Activated CD4-positive, alpha-beta T cell treated with anti-CD3 and anti-CD28 coated beads, Interleukin-2, amount 10 ng/mL, durations not matched to agents 7 days and 5 days (primary cell): ENCODE measurements at places on chromosomes 16 and 17.

DNA sequence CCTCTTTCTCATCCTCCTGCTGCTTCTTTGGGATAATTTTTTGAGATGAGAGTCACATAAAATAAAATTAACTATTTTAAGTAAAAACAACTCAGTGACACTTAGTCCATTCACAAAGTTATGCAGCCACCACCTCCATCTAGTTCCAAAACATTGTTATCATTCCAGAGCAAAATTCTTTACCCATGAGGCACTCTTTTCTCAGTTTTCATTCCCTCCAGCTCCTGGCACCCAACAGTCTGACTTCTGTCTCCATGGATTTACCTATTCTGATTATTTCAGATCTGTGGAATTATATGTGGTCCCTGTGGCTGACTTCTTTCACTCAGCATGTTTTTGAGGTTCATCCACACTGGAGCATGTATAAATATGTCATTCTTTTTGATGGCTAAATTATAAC is 239.9 kb upstream of the DYNLRB2 start:
- no peak for DNase-seq
- no peaks in the 10 kb centered on the region for H3K4me1 ChIP-seq
- no peak overlapping the region for H3K4me3 ChIP-seq
- H3K27me3 ChIP-seq: no peaks in the 10 kb centered on the region
- H3K36me3 ChIP-seq: no peaks in the 10 kb centered on the region

- H3K27ac ChIP-seq: no peak overlapping the region
- H3K4me1 ChIP-seq: no peaks in the 10 kb centered on the region
- H3K36me3 ChIP-seq: no peaks in the 10 kb centered on the region
- no peak for DNase-seq
Observed at GRCh38 chr16:13060932-13061331, 159.5 kb downstream of the SHISA9 start.

GRCh38 chr16:28292731-28293600 is 641 bp downstream of the SBK1 start:
- H3K4me3 ChIP-seq: peak overlapping the region; percentile 88
- H3K36me3 ChIP-seq: peaks cover 25% of the 10 kb centered on the region
- peaks cover 71% of the 10 kb centered on the region for H3K4me1 ChIP-seq

DNA sequence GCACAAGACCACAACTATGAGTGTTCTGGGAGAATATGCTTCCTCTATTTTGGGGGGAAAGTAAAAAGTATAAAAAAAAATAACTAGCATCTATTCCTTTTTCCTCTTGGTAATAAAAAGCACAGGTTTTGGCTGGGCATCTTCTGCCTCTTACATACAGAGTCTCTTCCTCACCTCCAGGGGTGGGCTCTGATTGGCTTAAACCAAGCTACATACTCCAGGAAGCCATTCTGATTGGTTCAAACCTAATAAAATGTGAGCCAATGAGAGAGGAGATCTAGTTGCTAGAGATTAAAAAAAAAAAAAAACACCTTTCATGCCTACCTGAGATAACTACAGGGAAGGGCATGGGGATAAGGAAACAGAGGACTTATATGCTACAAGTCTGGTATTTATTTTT is 365.9 kb upstream of the ERCC4 start:
- no peaks in the 10 kb centered on the region for H3K36me3 ChIP-seq
- no peaks in the 10 kb centered on the region for H3K27me3 ChIP-seq
- no peak overlapping the region for H3K4me3 ChIP-seq

DNA sequence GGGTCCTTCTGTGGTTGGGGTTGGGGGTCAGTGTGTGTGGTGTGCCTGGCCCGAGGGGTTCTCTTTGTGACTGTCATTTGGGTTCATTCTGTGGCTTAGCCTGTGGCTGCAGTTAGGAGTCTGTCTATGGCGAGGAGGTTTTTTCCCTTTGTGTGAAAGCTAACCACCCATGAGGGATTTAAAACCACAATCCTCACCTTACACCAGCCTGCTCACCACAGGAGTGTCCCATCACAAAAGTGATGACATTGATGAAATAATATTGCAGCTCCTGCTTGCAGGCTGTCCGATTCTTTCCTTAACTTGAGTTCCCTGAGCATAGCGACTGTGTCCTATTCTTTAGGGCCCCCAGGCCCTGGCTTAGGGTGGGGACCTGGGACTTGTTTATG is 113.6 kb downstream of the RAP1GAP2 start:
- H3K27ac ChIP-seq: no peak overlapping the region
- H3K36me3 ChIP-seq: peaks cover 19% of the 10 kb centered on the region
- no peak for DNase-seq
- no peaks in the 10 kb centered on the region for H3K27me3 ChIP-seq
- H3K4me1 ChIP-seq: peaks cover 6% of the 10 kb centered on the region

DNA sequence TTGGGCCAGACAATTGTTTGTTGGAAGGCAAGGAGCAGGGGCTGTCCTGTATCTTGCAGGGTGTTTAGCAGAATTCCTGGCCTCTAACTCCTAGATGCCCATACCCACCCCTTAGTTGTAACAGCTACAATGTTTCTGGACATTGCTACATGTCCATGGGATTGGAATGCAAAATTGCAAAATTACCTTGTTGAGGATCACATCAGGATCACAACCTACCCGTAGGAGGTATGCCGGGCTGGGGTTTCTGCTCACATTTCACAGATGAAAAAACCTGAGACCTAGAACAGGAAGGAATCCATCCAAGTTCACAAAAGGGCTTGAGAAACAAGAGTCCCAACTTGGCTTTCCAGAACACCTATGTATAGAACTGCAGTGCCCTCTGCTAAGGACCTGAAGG is 22.7 kb downstream of the NOG start:
- H3K27me3 ChIP-seq: peaks cover 2% of the 10 kb centered on the region
- DNase-seq: no peak
- no peak overlapping the region for H3K4me3 ChIP-seq
- H3K27ac ChIP-seq: no peak overlapping the region

DNA sequence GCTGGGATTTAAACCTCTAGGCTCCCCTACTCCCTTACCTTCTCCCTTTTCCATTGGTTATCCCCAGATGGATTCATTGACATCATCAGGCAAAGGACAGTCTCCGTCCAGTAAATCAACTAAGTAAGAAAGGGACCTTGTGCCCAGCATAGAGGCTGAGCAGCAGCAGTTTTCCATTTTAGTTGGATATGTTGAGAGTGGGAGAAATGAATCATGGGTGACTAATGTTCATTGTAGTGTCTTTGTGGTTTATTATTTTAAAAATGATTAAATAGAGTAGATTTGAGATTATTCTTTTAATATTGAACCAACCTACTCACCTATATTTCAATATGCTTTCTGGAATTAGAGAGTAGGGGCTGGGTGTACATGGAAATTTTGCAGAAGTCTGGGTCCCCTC is 99.4 kb upstream of the CACNG3 start:
- H3K36me3 ChIP-seq: peaks cover 37% of the 10 kb centered on the region
- DNase-seq: no peak
- no peaks in the 10 kb centered on the region for H3K27me3 ChIP-seq
- H3K4me1 ChIP-seq: peaks cover 8% of the 10 kb centered on the region
- H3K27ac ChIP-seq: no peak overlapping the region
- no peak overlapping the region for H3K4me3 ChIP-seq

- DNase-seq: no peak
- peaks cover 48% of the 10 kb centered on the region for H3K36me3 ChIP-seq
- no peak overlapping the region for H3K27ac ChIP-seq
- H3K27me3 ChIP-seq: no peaks in the 10 kb centered on the region
- H3K4me1 ChIP-seq: peaks cover 13% of the 10 kb centered on the region
Observed at GRCh38 chr16:58620396-58620795, 9.2 kb downstream of the CNOT1 start.

DNA sequence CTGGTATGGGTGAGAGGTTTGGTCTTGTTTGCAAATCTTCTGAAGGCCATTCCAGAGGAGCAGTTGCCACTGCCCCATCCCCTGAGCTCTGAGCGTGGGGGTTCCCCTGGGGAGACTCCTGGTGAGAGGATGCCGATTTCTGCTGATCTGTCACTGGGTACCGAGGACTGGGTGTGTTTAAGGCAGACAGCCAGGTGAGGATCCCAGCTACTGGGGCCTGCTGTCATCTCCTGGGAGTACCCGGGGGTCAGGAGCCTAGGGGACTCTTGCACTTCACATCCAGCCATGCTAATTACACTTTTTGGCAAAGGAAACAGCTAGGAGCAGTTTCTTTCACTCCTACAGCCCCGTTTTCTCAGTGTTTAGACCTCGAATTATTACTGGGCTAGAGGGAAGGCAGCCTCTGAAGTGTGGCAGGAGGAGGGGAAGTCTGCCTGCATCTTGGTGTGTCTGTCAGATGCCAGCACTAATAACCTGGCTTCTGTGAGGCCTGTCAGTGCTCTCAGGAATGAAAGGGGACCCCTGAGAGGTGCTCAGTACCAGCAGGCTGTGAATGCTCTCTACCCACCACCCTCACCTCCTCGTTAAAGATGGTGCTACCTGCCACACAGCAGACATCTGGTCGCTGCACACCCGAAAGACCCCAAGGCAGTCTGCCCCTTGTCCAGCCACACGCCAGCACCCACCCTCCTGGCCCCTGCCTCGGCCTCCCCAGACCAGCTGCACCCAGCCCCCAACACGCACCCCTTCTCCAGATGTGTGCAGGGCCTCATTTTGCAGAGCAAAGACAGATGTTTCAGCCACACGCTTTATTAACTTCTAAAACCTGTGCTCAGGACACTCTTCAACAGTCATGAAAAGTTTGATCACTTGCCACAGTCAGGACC is 43.2 kb downstream of the SNX20 start:
- no peaks in the 10 kb centered on the region for H3K27me3 ChIP-seq
- H3K27ac ChIP-seq: no peak overlapping the region
- H3K4me3 ChIP-seq: no peak overlapping the region

DNA sequence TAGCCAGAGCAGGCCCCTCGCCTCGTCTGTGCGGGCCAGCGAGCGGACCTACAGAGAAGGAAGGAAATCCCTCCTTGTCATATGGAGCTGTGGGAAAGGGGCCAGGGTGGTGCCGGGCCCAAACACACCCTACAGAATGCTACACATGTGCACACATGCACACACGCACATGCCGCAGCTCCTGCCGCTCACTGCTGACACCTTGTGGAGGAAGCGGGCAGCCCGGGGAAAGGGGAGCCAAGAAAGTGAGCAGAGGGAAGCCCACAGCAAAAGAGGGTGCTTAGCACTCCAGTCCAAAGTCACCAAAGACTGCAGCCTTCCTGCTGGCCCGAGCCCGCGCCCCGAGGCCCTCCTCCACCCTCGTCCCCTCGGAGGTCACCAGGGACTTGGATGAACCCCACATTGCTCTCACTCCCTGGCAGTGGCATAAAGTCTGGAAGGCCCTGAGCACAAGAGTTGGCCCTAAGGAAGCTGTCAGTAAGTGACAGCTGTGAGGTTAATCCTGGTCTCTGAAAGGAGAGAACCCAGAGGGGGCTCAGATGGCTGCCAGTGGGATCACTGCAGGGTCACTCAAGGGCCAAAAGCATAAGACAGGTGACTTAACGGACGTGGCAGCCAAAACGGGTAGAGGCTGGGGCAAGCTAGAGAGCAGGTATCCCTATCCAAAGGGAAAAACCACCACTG is 68.2 kb downstream of the MYO18A start:
- H3K4me1 ChIP-seq: peaks cover 2% of the 10 kb centered on the region
- DNase-seq: peak; percentile 72
- no peak overlapping the region for H3K4me3 ChIP-seq
- peaks cover 24% of the 10 kb centered on the region for H3K36me3 ChIP-seq
- H3K27ac ChIP-seq: no peak overlapping the region

- H3K27ac ChIP-seq: peak overlapping the region; percentile 98
- peaks cover 70% of the 10 kb centered on the region for H3K4me1 ChIP-seq
- peak; percentile 96 for DNase-seq
- H3K36me3 ChIP-seq: peaks cover 12% of the 10 kb centered on the region
Observed at GRCh38 chr17:17752089-17752820, 71.0 kb downstream of the RAI1 start.

- H3K27ac ChIP-seq: peak overlapping the region; percentile 16
- H3K27me3 ChIP-seq: no peaks in the 10 kb centered on the region
- peaks cover 70% of the 10 kb centered on the region for H3K4me1 ChIP-seq
- H3K4me3 ChIP-seq: no peak overlapping the region
Observed at GRCh38 chr17:17831208-17832031, 5.4 kb downstream of the SREBF1 start.

- H3K27ac ChIP-seq: no peak overlapping the region
- no peaks in the 10 kb centered on the region for H3K36me3 ChIP-seq
- no peak for DNase-seq
Observed at GRCh38 chr17:47009759-47010594, 30.9 kb upstream of the RPRML start.

DNA sequence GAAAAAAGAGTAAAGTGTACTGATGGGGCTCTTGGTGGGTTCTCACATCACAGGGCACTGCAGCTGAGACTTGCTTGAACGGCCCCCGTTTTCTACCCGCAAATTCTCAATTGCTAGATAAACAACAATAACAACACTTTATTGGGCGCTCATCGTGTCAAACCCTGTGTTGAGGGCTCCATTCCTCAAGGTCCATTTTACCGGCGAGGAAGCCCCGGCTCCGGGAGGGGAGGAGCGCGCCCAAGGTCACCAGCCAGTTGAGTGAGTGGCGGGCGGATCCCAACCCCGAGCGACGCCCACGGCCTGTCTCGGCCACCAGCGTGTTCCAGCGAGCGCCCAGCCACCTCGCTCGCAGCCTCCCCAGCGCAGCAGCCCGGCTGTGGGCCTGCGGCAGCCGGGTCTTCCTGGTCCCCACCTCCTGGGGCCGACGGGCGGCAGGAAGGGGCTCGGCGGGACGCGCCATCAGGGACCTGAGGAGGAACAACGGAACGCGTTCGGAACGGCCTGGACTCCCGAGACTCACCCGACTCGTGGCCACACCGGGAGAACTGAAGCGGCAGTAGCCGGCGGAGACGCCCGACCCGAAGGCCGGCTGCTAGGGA is 373 bp downstream of the CMC2 start:
- DNase-seq: peak; percentile 77
- no peaks in the 10 kb centered on the region for H3K27me3 ChIP-seq
- H3K27ac ChIP-seq: peak overlapping the region; percentile 100
- H3K4me1 ChIP-seq: peaks cover 65% of the 10 kb centered on the region
- H3K36me3 ChIP-seq: peaks cover 25% of the 10 kb centered on the region

DNA sequence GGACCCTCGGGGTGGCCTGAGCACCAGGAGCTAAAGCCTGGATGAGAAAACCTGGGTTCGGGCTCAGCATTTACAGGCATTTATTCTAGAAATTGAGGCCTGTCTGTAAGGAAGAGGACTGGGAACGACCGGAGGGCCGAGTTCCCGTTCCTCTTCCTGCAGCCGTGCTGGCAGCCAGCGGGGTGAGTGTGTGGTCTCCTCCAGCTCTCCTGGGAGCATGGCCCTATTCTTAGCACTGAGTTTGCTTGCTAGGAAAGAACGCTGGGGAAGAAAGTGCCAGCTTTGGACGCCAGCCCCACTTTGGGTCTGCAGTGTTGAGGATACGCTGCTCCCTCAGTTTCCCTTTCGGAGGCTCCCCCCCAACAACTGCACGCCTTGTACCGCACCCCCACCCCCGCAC is 49.6 kb downstream of the MGAT5B start:
- no peak overlapping the region for H3K27ac ChIP-seq
- H3K4me1 ChIP-seq: no peaks in the 10 kb centered on the region
- no peak for DNase-seq
- H3K36me3 ChIP-seq: no peaks in the 10 kb centered on the region
- H3K27me3 ChIP-seq: peaks cover 1% of the 10 kb centered on the region

DNA sequence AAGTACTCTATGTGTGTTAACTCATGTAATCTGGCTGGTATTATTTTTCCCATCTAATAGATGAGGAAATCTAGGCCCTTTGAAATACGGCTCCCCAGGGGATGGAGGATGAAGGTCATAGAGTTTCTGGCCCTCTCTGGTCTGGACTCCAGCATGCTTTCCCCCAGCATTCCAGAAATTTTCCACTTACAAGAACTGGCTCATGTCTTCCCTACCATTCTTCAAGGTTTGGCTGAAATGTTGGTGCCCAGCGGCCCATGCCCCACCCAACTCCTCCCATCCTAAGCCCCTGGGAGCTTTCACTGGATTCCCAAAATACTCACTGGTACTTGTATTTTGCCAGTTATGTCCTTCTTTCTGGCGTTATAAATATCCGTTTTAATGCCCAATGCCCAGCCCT is 237.5 kb upstream of the NLRP1 start:
- peaks cover 10% of the 10 kb centered on the region for H3K27me3 ChIP-seq
- H3K4me1 ChIP-seq: no peaks in the 10 kb centered on the region
- H3K36me3 ChIP-seq: no peaks in the 10 kb centered on the region
- no peak overlapping the region for H3K4me3 ChIP-seq
- H3K27ac ChIP-seq: no peak overlapping the region
